Bronchus fibroblast of lung (primary cell): ENCODE measurements at places on chromosomes 7 and 10. TPM values are rescaled to one million over a fixed set of nuclear protein-coding genes. Genes with fewer than 3 reads are reported as not detected.

LLCFC1 gene
- total RNA-seq: not detected in 2 replicates

NANOS1 gene
- 0.17 and 0.59 TPM in 2 replicates for total RNA-seq

NHLRC2 gene
- total RNA-seq: 18.0 and 20.8 TPM in 2 replicates

MBL2 gene
- not detected in 2 replicates for total RNA-seq

FGFR2 gene
- 0.34 TPM in 1 of 2 replicates, not detected in the other for total RNA-seq

STEAP1 gene
- total RNA-seq: 30.0 and 39.5 TPM in 2 replicates

CTAGE15 gene
- total RNA-seq: not detected in 2 replicates

SUN3 gene
- not detected in 2 replicates for total RNA-seq

BHLHA15 gene
- total RNA-seq: 0.34 and 0.59 TPM in 2 replicates

FANK1 gene
- total RNA-seq: 0.59 and 0.84 TPM in 2 replicates

AKR1B1 gene
- total RNA-seq: 60.2 and 61.8 TPM in 2 replicates

SNX13 gene
- total RNA-seq: 15.8 and 26.1 TPM in 2 replicates

GJD4 gene
- not detected in 2 replicates for total RNA-seq

PRRT4 gene
- 0.17 TPM in 1 of 2 replicates, not detected in the other for total RNA-seq

AKR1D1 gene
- not detected in 2 replicates for total RNA-seq

SLC29A3 gene
- 2.2 TPM in 2 replicates for total RNA-seq

TLX1 gene
- not detected in 2 replicates for total RNA-seq

MMD2 gene
- not detected in 2 replicates for total RNA-seq

HKDC1 gene
- under 0.01 TPM in 1 of 2 replicates, not detected in the other for total RNA-seq

PTF1A gene
- total RNA-seq: not detected in 2 replicates

MKI67 gene
- total RNA-seq: 34.0 and 35.1 TPM in 2 replicates

SRI gene
- 95.7 and 104 TPM in 2 replicates for total RNA-seq
